ENCODE measurements at places on chromosomes 7 and 10. TPM values are rescaled to one million over a fixed set of nuclear protein-coding genes. Genes with fewer than 3 reads are reported as not detected.

GRCh38 chr7:66281678-66282590 lies 76.8 kb downstream of the TPST1 start:
- DNase-seq, result peak; percentile 87

The PON1 gene
- total RNA-seq, result not detected

The EZH2 gene
- total RNA-seq, result 10.1 TPM

DNA sequence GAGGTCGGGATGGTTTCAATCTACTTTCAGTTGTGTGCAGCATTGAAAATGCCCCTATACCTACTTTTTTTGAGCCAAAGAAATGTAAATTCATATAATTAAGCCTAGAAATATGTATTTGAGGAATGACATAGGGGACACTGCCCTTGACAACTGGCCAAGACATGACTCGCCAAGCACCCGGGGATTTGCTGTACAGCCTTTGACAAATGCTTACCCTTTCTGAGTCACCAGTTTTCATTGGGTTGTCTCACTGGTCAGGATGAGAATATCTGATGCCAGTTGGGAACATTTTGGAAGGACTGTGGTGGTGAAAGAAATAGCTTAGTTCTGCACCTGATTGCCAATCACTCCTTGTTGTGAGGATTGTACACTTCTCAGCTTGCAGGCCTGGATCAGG lies 166.8 kb upstream of the HABP2 start:
- peak; percentile 37 for DNase-seq

GRCh38 chr10:107434854-107435253 lies 270.3 kb upstream of the SORCS1 start:
- no peak for DNase-seq

Data from renal cortical epithelial cell (primary cell).